ENCODE measurements at places on chromosomes 1 and 21. TPM values are rescaled to one million over a fixed set of nuclear protein-coding genes. Genes with fewer than 3 reads are reported as not detected.
A peak's percentile ranks its signal among the peaks of the same experiment; 100 is the strongest.

Gene IL6R
- polyA plus RNA-seq: 6.4 TPM

Gene TNNI3K
- polyA plus RNA-seq: 1.6 TPM

Gene GUCA2B
- polyA plus RNA-seq: not detected

GRCh38 chr1:192475970-192476369, 99.6 kb upstream of the RGS1 start:
- DNase-seq: no peak

GRCh38 chr1:241593186-241593585, 47.0 kb downstream of the CHML start:
- no peak for DNase-seq

- no peak for DNase-seq
Measured at GRCh38 chr1:195960580-195960979, 647.7 kb downstream of the KCNT2 start.

DNA sequence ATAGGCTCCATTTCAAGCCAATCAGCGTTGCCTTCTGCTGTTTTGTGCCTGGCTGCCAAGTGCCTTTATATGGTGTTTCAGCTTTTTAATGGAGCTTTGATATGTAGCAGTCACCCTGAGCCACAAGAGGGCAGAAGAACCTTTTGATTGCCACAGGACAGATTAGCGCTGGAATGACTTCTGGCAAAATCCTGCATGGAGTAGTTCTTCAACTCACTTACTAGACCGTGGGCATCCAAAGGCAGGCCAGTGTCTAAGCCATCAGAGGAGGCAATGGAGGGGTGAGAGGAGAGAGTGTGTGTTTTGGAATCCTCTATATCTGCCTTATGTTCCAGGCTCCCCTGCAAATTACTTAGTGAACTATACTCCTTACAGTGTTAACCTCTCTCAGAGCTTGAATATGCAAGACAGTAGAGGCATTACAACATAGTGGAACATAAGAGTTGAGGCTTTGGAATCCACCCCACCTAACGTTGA, 56.2 kb downstream of the ST3GAL3 start:
- DNase-seq: peak; percentile 81

All from renal pelvis (tissue), 12 donors.